Kidney (tissue), 22 donors: ENCODE measurements at places on chromosomes 7 and 10. TPM values are rescaled to one million over a fixed set of nuclear protein-coding genes. Genes with fewer than 3 reads are reported as not detected.

DNA sequence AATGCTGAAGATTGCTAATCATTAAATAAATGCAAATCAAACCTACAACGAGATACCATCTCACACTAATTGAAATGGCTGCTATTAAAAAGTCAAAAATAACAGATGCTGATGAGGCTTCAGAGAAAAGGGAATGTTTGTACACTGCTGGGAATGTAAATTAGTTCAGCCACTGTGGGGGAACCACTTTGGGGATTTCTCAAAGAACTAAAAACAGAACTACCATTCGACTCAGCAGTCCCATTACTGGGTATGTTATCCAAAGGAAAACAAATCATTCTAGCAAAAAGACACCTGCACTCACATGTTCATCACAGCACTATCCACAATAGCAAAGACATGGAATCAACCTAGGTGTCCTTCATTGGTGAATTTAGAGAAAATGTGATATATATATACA, 379.0 kb upstream of the CNTNAP2 start:
- DNase-seq, result no peak

DNA sequence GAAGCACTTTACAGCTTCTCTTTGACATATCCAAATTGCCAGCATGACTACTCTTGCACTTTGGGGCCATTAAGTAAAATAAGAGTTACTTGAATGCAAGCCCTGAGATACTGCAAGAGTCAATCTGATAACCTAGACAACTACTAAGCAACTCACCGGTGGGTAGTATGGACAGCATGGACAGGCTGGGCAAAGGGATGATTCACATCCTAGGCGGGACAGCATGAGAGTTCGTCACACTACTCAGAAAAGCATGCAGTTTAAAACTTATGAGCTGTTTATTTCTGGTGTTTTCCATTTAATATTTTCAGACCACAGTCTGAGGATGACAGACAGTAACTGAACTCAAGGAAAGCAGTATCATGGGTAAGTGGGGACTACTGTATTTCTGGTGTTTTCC, 84.0 kb downstream of the ORC5 start:
- DNase-seq, result no peak

Gene STEAP1B
- polyA plus RNA-seq, result not detected

GRCh38 chr7:80870813-80871212, 48.0 kb downstream of the SEMA3C start:
- no peak for DNase-seq

DNA sequence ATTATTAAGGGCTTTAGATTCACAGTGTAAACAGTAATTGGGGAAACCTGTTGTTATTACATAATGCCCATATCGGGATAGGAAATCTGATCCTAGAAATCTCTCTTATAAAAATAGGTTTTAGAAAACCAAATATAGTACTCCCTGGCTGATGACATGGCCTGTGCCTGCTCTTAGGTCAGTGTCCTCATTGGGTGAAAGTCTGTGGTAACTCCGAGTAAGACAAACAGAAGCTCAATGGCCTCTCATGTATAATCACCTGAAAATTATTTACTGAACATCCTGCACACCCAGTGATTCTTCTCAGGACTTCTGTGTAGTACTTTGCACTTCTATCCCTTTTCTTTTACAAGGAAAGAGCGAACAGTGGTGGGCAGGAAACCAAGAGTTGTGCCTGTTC, 37.8 kb downstream of the SEM1 start:
- no peak for DNase-seq

DNA sequence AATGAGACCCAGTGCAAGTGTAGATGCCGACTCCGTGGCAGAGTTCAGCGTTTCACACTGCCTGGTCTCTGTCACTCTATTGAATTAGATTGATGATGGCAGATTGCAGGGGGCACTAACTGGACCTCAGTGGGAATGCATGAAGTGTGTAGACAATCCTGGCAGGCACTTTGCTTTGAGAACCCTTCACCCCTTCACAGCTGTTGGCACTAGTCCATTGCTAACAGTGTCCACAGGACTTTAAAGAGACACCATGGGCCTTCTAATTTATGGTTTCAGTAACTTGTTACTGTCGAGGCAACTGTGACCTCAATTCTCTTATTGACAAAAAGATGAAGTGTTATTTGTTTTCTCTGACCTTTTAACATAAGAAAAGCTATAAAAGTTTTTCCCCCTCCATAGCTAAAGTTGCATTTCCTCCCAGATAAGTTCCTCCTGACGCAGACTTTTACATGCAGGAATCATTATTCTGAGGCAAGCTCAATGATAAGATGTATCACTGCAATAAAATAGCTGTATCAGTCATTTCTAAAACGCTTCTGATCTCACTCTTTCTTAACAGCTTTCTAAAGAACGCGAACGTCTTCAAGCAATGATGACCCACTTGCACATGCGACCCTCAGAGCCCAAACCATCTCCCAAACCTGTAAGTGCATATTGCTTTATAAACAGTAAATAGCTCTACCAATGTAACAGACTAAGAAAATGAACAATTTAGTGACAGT, 238.9 kb downstream of the FOXP2 start:
- peak; percentile 54 for DNase-seq

DNA sequence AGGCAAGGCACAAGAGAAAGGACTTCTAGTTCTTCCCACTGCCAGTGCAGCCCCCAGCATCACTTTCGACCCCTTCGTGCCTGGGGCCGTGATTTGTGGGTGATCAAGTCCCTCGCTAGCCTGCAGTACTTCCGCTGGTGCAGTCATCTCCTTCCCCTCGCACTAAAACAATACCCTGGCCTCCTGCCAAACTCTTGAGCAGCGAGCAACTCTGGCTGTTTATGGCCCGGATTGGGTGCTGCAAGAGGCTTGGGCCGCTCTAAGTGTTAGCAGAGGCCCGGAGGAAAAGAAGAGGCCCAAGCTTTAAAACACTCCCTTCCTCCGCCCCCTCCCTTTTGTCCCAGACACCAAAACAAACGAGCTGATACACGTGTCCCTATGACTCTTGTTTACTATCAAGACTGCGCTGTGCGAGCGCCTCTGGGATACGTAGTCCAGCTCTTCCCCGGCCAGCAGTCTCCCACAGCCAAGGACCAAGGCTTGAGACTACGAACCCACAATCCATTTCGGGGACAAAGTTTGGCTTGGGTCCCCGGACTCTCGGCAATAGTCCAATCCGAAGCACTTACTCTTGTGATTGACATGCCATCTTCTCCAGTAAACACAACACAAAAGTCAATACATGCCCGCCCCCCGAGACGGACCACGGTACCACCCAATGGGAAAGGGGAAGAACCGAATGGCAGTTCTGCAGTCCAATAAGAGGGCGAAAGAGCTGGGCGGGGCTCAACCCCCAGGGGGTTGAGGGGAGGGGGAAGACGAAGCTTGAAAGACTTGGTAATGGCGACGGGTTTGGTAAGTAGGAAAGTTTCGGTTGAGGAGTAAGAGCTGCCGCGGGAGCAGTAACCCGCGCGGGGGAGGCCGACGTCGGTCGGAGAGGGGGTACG, at the start of gene HBP1:
Gene HBP1, plus strand, starts transcription at position 771 of the 887 bp plus-strand sequence. CDS start 10,891 bp downstream, outside the sequence.
- DNase-seq, result peak; percentile 100

GRCh38 chr7:100079024-100079560, 2.4 kb downstream of the ZNF3 start:
- no peak for DNase-seq

GRCh38 chr7:15558756-15559155, 3.1 kb downstream of the AGMO start:
- DNase-seq, result no peak

DNA sequence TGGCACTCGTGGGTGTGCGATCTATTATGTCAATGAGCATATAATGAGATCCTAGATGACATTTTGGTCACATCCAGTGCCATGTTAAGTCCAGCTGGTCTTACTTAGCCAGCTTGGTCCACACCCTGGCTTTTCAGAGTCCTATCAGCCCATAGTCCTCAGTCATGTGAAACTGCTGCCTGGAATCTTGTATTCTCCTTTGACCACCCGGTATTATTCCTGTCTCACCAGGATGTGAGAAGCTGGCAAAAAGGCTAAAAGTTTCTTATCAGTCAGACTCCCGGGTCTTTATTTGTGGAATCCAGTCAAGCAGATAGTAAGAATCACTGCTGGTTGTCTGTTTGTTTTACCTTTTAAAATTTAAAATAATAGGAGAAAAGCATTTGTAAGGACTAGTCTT, 705.6 kb upstream of the GHITM start:
- no peak for DNase-seq

DNA sequence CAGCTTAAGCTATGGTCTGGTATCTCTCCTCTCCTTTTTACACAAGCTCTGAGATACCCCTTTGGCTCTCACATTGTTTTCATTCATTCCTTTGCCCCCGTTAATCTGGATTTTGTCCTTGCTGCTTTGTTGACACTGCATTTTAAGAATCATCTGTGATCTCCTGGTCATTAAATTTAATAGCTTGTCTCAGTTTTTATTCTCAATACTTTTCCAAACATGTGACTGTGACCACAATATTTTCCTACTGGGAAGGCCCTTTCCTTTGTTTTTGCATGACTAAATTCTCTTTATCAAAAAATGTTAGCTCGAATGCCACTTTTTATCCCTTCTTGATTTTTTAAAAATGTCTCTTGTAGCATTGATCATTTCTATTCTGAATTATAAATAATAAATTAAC, 171.2 kb downstream of the SUGCT start:
- DNase-seq, result no peak

DNA sequence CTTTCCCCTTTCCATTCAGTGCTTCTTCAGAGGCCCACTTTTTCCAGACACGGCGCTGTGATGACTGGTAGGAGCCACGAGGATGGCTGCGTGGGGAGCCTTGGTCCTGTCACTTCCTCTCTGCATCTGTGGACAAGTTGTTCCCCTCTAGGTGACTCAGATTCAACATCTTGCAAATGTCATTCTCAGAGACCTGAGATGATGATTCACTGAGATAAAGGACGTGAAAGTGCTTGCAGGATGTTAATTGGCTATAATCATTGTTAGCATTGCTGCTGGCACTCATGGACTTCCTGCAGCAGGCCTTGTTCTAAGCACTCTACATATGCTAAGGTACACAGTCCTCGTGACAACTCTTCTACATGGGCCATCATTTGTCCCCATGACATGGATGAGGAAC, 489.8 kb upstream of the ZMIZ1 start:
- no peak for DNase-seq

- DNase-seq, result no peak
Measured at GRCh38 chr7:32515890-32516550, 20.7 kb downstream of the AVL9 start.

GRCh38 chr7:148701414-148701813, 2.7 kb downstream of the CUL1 start:
- DNase-seq, result no peak
